Left lung (tissue), 14 donors: ENCODE measurements at places on chromosomes 6 and 20. TPM values are rescaled to one million over a fixed set of nuclear protein-coding genes. Genes with fewer than 3 reads are reported as not detected.

The ABCF1 gene
- 47.6 TPM for total RNA-seq

The MYBL2 gene
- 10.5 TPM for total RNA-seq

The REV3L gene
- total RNA-seq = 29.3 TPM

The PRRT1 gene
- 1.6 TPM for total RNA-seq

The MCCD1 gene
- total RNA-seq = not detected

The MTCH1 gene
- total RNA-seq = 192 TPM

The C6orf163 gene
- 2.3 TPM for total RNA-seq

- DNase-seq = no peak
Observed at GRCh38 chr6:163726037-163726695, 311.6 kb downstream of the QKI start.

- DNase-seq = no peak
Observed at GRCh38 chr20:58619864-58620431, 31.1 kb upstream of the STX16 start.

- DNase-seq = no peak
Observed at GRCh38 chr6:147820520-147820919, 312.0 kb downstream of the SAMD5 start.

DNA sequence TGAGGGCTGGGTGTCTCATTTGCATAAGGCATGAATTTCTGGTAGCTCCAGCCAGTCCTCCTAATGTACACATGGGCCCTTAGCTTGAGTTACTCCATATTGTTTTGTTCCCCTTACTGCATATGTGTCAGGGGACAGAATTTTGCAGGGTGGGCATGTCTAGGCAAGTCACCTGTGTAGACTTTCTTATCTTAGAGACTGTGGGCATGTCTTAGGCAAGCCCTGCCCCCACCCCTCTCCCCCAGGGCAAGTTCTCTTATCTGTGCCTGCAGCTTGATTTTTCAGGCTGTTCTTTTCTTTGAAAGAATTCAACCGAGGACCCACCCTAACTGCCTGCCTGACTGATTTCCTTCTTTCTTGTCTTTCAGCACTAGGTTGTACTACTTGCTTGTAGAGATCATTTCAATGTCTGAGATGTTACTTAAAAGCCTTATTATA lies 32.1 kb downstream of the NHLRC1 start:
- no peak for DNase-seq

DNA sequence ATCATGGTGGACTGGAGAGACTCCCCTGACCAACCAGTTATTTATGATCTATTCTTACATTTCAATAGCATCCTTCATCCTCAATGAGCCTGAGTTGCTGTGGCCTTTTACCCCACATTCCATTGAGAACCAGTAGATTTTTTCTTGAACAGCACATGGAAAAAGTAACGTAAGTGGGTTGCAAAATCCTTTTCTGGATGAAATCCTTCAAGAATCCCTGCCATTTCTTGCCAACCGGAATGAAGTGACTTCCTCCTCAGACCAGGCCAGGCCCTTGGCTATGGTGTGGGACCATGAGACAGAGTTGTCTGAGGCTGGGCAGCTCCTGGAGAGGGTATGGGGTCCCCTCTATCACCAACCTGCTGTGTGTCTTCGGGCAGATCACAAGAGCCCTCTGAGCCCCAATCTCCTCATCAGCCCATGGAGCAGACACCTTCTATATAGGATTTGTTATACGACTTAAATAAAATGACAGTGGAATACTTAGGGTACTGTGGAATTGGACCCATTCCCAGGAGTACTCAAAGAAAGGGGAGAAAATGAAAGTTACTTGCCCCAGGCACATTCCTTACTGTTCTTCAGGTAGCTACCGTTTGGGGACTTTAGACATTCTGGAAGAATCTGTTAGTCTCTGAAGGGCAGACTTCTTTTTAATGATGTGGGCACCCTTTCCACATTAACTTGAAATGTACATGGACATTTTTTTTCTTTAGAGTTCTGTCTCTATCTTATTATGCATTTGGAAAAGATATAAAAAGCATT lies 10.9 kb downstream of the EYA2 start:
- no peak for DNase-seq

DNA sequence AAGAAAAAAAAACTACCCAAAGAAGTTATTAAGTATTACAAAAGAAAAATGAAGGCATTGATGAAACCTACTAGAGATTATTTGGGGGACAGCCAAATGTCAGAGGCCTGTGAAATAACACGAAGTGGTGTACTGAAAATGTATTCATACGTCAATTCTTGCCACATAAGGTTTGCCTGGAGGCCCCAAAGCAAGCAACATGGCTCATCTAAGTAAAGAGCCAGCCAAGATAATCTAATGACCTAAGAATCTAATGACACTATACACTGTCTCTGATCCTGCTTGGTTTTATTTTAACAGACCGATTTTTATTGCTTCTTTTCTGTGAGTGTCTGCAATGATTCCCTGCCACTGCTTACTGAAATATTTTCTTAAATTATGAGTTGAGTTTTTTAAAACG lies 34.7 kb downstream of the FILIP1 start:
- DNase-seq = no peak

DNA sequence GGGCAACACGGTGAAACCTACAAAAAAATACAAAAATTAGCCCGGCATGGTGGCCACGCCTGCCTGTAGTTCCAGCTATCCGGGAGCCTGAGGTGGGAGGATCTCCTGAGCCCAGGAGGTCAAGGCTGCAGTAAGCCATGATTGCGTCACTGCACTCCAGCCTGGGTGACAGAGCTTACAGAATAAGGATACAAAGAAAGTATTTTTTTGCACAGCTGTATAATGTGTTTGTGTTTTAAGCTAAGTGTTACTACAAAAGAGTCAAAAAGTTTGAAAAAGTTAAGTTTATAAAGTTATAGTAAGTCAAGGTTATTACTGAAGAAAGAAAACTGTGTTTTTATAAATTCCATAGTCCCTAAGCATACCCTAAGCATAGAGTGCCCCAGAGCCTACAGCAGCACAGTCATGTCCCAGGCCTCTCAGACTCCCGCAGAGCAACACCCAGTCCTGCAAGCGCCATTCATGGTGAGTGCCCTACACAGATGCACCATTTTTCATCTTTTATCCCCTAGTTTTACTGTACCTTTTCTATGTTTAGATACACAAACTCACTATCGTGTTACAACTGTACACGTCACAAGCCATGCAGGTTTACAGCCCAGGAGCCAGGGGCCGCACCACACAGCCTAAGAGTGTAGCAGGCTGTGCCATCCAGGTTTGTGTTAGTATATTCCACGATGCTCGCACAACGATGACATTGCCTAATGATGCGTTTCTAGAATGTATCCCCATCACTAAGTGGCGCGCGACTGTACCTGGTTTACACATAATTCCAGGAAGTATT lies 22.4 kb downstream of the TAF4 start:
- peak; percentile 22 for DNase-seq

- no peak for DNase-seq
Observed at GRCh38 chr20:5077761-5078387, 41.9 kb downstream of the PCNA start.

DNA sequence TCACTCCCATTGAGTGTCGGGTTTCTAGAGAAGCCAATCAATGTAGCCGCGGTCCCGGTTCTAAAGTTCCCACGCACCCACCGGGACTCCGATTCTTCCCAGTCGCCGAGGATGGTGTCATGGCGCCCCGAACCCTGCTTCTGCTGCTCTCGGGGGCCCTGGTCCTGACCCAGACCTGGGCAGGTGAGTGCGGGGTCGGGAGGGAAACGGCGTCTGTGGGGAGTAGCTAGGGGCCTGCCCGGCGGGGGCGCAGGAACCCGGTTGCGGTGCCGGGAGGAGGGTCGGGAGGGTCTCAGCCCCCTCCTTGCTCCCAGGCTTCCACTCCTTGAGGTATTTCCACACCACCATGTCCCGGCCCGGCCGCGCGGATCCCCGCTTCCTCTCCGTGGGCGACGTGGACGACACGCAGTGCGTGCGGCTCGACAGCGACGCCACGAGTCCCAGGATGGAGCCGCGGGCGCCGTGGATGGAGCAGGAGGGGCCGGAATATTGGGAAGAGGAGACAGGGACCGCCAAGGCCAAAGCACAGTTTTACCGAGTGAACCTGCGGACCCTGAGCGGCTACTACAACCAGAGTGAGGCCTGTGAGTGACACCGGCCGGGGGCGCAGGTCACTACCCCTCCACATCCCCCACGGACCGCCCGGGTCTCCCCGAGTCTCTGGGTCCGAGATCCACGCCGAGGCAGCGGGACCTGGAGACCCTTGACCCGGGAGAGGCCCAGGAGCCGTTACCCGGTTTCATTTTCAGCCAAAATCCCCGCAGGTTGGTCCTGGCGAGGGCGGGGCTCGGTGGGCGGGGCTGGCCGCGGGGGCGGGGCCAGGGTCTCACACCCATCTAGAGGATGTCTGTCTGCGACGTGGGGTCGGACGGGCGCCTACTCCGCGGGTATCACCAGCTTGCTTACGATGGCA lies 35.2 kb upstream of the HLA-G start:
- DNase-seq = peak; percentile 34

- no peak for DNase-seq
Observed at GRCh38 chr6:110233770-110234374, 53.6 kb downstream of the CDC40 start.

- no peak for DNase-seq
Observed at GRCh38 chr20:41287327-41287726, 30.2 kb downstream of the ZHX3 start.

GRCh38 chr6:41258196-41258493 lies 28.3 kb downstream of the TREM1 start:
- no peak for DNase-seq

DNA sequence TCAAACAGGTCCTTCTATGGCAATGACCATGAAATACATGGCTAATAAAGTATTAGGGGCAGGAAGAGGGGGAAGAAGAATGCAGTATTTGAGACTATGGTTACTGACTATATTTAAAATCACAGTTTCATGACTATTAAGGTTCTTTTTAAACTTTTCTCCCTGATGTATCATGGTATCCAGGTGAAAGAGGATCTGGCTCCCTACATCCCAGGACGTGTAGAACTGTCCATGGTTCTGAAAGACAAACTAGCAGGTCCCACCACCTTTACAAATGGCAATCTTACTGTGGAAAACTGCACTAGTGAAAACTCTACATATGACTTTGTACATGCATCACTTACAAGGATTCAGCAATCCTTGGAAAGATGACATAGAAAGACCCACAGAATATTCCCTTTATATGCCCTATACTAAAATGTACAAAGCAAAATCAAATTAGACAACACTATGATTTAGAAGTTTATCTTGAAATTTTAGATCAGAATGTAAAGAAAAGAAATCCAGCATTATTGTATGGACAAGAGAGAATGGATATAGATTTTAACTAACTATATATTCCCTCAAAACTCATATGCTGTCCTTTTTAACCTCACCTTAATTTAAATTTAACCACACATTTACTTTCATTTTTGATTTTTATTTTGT lies 33.5 kb downstream of the RPP21 start:
- DNase-seq = peak; percentile 21

GRCh38 chr20:25016471-25016870 lies 23.9 kb upstream of the APMAP start:
- no peak for DNase-seq

DNA sequence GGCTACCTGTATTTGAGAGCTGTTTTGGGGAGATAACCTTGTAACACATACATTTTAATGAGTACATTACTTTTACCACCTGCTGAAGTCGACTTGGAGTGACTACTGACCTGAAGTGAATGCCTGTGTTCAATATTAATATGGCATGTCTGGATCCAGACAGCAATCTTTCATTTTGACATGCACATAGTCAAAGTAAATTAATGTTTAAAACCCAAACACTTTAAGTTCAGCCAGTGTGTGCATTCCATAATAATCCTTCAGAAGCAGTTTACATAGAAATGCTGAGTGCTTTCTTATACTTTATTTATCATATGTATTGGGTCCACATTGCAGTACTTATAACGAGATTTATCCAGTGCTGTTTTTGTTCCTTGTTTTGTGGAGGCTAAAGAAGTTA lies 38.0 kb downstream of the CDKAL1 start:
- DNase-seq = no peak

- DNase-seq = no peak
Observed at GRCh38 chr6:156423829-156424228, 353.3 kb upstream of the ARID1B start.

DNA sequence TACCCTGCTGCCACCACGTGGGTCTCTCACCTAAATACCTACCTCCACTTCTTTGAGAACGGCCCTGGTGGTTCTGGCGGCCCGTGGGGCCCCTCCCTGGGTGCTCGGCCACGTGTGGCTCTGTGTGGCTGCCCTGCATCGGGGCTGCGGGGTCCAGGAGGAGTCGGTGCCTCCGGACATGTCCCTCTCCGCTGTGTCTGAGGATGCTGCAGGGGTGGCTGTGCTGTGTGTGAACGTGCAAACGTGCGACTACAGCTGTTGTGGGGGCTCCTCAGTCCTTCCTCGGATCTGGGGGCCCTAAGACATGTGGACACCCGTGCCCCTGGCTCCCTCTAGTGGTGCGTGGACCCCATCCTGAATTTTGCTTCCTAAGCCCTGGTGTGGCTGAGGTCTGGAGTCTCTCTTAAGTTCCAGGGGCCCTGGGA lies 691.8 kb downstream of the QKI start:
- no peak for DNase-seq

DNA sequence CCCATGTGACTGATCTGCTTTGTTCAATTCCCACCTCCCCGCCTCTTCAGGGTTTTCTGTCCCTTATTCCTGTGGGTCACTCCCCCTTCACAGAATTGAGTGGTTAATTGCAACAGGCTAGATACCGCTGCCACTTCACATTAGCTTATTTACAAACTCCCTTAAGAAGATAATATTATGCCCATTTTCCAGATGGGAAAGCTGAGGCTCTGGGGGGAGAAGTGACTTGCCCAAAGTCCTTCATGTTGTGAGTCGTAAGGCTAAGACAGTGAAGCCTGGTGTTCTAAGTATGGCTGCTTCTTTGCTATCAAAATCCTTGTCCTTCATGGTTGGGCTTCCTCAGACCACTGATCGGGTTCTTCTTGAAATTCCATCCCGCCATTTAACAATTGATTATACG lies 39.9 kb upstream of the PBOV1 start:
- no peak for DNase-seq

DNA sequence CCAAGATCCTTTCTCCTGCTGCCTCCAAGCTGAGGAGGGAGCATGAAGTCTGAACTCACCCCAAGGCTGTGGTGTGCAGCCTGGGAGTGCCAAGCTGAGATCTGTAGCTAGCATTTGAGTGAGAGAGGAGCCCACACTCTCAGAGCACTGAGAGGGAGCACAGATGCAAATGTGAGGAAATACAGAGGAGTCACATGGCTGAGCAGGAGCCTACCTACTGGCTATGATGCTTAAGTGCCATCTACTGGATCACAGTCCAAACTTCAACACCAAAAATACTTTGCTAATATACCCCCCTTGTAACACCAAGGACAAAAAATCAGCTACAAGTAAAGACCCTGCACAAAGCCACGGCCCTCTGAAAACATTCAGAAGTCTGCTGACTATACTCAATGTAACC lies 94.4 kb upstream of the IMPG1 start:
- DNase-seq = no peak

GRCh38 chr6:34867484-34867883 lies 20.4 kb downstream of the TAF11 start:
- no peak for DNase-seq

DNA sequence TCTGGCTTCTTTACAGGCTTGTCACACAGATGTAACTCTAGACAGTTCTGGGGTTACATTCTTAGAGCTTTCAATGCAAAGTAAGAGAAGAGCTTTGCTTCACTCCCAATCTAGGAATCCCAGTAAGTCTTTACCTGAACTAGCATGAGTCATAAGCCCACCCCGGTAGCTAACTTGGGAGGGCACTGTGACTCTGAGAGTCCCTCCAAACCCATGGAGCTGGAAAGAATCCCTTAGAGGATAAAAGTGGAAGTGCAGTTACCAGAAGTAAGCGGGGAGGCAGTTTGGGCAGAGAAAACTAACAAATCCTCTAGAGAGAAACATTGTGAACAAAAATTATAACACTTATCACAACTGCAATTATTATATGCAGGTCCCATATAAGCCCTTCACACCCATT lies 84.0 kb upstream of the SMLR1 start:
- DNase-seq = no peak

- DNase-seq = no peak
Observed at GRCh38 chr20:23152308-23152892, 66.3 kb upstream of the CD93 start.
